ENCODE measurements at places on chromosomes 6 and 20.

- peak; percentile 60 for DNase-seq
These were observed 26.8 kb upstream of the CLIC5 start for GRCh38 chr6:46042355-46042999.

DNA sequence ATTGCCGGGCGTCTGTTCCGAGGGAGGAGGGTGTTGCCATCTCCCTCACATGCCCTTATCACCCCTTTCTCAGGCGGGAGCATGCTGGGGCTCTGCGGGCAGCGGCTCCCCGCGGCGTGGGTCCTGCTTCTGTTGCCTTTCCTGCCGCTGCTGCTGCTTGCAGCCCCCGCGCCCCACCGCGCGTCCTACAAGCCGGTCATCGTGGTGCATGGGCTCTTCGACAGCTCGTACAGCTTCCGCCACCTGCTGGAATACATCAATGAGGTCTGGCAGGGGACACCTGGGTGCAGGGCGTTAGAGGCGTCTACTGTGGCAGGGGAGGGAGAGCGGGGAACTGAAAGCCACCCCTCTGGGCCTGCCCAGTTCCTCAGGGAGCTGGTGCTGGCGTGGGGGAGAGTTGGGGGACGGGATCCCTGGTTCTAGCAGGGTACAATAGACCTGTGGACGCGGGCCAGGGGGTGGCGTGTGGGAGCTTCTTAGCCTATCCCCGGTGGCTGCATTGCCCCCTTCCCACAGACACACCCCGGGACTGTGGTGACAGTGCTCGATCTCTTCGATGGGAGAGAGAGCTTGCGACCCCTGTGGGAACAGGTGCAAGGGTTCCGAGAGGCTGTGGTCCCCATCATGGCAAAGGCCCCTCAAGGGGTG lies 697 bp downstream of the PPT2 start:
- peak; percentile 80 for DNase-seq

GRCh38 chr20:11502061-11502460 lies 415.6 kb upstream of the BTBD3 start:
- DNase-seq, result no peak

- DNase-seq, result peak; percentile 10
These were observed 70.9 kb downstream of the VIP start for GRCh38 chr6:152821525-152821924.

DNA sequence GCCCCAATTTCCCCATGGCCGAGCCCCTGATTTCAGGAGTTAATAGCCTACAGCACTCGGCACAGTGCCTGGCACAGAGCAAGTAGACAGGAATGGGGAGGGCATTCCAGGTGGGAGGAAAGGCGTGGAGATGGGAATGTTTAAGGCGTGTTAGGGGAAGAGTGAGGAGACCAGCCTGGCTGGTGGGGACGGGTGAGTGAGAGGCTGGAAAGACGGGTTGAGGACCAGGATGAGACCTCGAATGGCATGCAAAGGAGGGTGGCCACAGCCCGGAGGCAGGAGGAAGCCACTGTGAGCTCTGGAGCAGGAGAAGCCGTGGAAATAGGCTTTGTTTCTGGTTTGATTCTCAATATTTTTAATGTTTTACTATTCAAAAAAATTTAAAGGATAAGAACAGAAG lies 49.5 kb downstream of the CEBPB start:
- DNase-seq, result no peak

DNA sequence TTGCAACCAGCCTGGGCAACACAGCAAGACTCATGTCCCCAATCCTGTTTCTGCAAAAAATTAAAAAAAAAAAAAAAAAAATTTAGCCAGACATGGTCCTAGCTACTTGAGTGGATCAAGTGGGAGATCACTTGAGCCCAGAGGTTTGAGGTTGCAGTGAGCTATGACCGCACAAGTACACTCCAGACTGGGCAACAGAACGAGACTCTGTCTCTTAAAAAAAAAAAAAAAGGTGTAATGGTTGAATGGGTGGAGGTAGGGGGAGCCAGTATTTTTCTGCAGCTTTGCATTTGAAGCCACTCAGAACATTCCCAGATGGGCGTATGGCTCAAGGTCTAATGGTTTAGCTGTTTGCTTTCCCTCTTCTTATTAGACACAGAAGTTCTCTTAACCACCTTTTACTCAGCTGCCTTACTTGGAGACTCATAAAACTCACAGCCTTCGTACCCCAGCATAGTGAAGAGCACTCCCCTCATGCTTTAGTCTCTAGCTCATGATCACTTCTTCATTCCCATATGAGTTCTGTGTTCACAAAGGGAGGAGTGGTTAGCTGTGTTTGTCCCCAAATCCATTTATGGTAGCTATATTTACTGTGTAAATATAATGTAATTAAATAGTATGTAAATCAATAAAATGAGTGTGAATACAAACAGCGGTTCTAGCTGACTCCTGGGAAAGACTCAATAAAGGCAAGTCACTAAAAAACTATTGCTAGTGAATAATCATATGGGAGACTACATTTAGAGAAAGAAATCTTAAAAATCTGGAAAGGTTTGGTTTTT lies 9.0 kb downstream of the FKBP1A start:
- no peak for DNase-seq

DNA sequence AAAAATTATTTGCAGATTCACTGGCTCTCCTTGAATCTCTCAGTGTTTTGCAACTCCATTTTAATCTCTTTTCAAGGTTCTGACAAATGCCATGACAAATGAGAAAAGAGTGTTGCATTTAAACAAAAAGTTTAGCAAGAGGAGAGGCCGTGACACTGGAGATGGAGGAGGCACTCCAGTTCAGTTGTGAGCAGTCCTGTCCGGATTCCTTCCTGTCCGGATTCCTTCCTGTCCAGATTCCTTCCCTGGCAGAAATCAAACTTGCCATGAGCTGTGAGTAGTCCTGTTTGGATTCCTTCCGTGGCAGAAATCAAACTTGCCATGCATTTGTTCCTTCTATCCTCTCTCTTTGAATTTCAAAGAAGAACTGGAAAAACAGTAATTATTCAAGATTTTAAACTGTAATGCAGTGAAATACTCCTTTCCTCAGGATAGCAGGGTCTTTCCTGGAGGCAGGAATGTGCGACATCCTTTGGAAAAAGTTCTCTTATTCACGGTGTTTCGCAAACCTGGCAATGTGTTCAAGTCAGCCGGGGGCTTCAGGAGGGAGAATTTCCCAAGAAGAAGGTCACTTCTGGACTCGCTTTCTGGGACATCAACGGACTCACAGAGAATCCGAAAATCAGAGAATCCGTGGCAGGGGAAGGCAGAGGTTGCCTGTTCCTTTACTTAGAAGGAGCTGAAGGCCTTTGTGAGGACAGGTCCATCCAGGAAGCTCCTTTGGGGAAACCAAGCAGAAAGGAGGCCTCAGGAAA lies 48.7 kb upstream of the DACT2 start:
- no peak for DNase-seq

- no peak for DNase-seq
These were observed 67.5 kb upstream of the PRL start for GRCh38 chr6:22364306-22364705.

- DNase-seq, result no peak
These were observed 1.6 kb downstream of the CLVS2 start for GRCh38 chr6:122997541-122998150.

DNA sequence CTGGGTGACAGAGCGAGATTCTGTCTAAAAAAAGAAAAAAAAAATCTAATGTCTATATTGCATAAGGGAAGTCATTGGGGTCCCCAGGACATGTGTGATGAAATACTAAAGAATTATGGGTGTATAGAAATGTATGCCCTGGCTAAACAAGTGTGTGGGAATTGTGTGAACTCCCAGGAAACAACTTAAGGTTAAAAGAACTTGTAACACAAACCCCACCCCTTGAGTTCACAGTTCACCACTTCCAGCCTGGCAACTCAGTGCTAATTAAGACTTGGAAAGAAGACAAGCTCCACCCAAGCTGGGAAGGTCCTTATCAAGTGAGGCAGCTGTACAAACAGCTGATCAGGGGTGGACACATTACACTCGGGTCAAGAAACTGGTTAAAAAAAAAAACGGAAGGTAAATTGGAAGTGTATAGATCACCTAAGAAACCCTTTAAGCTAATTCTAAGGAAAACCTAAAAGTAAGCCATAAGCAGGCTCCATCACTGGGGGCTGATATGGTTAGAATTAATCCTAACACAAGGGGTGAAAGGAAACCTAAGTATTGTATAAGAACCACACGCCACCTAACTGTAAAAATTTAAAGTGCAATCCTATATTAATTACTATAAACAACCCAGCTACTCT lies 25.2 kb downstream of the HLA-A start:
- DNase-seq, result peak; percentile 53

GRCh38 chr6:93319304-93319703 lies 100.1 kb downstream of the EPHA7 start:
- DNase-seq, result no peak

DNA sequence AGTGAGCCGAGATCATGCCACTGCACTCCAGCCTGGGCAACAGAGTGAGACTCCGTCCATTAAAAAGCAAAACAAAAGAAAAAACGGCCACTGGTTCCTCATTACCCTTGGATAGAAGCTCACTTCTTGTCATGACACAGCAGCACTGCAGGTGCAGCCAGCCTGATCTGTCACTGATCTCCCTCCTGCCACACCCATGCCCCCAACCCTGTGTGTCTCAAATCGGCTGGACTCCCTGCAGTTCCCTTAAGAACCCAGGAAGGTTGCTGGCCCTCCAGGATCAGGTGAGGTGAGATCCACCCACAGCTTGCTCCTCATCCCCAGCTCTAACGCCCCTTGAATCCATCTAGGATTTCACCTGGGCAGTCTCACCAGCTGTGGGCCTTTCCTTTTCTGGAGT lies 26.3 kb upstream of the NNAT start:
- no peak for DNase-seq
